Activated CD8-positive, alpha-beta memory T cell treated with anti-CD3 and anti-CD28 coated beads for 1 hour (primary cell): ENCODE measurements at places on chromosomes 3 and 15.

DNA sequence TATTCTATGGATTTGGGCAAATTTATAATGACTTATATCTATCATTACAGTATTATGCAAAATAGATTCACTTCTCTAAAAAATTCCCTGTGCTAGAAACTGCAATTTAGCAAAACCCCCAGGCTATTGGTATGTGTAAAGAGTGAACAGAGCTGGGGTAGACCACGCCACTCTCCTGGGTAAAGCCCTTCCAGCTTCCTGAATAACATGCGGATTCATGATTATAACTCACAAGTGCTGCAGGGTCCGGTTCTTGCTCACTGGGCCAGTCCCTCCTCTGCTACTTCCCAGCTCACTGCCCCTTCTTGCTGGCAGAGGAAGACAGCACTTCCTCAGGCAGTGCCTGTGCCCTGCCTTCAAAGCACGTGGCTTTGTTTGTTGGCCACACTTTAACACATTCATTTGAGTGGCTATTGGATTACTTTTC is 4.1 kb downstream of the CD80 start:
- DNase-seq = no peak

DNA sequence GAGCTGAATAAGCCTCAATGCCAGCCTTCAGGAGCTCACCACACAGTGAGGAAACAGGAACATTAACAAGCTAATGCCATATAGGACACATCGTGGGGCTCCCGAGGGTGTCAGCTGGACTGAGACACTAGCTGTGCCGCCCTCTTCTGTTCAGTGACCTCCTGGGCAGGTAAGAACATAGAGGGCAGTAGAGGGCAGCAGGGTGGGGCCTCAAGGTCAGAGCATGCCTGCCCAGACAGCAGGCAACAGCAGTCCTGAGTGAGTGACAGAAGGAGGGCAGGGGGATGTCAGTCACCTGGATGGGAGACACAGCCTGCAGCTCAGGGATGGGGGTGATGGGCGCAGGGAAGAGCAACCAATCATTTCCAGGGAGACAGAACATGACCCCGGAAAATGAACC is 15.5 kb downstream of the NTRK3 start:
- DNase-seq = no peak

DNA sequence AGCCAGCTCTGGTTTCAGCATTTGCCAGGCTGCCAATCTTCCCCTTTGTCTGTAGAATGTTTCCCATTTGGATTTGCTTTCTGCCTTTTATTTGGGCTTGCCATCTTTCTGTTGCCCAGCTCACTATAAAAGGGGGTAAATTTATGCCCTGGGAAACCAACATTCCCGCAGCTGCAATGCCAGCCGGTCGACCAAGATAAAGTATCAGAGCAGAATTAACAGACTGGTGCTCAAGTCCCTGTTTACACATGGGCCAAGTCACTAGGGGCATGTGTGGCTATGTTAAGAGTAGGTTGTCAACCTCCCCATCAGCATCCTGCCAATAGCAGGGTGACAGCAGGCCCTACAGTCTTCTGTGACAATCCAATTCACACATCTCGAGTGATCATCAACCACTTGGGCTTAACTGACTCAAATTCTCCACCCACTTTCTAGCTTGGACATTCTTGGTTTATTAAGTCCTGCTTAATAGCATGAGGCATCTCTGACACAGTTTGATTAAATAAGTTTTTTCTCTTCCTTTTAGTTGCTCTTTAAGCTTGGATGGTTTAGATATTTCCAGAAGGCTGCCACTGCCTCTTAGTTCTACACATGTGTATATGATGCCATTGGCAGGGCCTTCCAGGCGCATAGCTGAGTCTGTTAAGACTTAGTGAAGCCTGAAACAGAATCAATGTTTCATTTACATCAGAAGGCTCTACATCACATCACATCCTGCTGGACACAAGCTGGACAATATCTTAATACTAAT is 24.1 kb upstream of the VEPH1 start:
- DNase-seq = no peak

GRCh38 chr3:151226088-151226563 is 23.1 kb upstream of the GPR171 start:
- no peak for DNase-seq

- no peak for DNase-seq
Measured at GRCh38 chr15:29968099-29968894, 114.5 kb upstream of the GOLGA8J start.

GRCh38 chr15:69313432-69314000 is 14.8 kb downstream of the PAQR5 start:
- DNase-seq = no peak

DNA sequence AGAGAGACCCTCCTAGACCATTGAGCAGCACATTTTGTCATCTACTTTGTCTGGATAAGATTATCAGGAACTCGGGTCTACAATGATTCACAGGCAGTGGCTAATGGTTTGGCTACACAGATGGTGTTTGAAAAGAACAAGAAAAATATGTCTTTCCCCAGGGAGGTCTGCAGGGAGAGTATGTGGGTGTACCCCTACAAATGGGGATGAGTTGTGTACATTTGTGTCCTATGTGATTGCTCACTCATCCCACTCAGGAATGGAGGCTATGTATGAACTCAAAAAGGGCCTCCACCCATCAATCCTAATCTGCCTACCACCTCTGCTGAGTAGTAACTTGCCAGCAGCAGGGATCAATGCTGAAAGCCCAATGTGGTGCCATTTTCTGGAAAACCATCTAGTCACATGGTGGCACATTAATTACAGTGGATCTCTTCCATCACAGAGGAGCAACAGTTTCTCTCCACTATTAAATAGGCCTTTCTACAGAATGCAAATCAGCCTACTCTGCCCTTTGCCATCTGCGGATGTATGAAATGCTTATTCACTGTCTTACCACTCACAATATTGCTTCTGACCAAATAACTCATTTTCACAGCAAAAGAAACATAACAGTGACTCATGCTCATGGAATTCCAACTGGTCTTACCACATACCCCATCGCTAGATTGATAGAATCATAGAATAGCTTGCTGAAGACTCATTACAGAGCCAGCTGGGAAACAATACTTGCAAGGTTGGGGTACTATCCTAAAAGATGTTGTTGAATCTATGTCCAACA is 48.3 kb upstream of the TRIM42 start:
- no peak for DNase-seq

- DNase-seq = no peak
Measured at GRCh38 chr3:9204253-9204992, 45.0 kb downstream of the SRGAP3 start.

GRCh38 chr3:181103605-181104004 is 114.1 kb upstream of the DNAJC19 start:
- no peak for DNase-seq

- DNase-seq = no peak
Measured at GRCh38 chr3:149603126-149604074, 54.4 kb downstream of the WWTR1 start.

DNA sequence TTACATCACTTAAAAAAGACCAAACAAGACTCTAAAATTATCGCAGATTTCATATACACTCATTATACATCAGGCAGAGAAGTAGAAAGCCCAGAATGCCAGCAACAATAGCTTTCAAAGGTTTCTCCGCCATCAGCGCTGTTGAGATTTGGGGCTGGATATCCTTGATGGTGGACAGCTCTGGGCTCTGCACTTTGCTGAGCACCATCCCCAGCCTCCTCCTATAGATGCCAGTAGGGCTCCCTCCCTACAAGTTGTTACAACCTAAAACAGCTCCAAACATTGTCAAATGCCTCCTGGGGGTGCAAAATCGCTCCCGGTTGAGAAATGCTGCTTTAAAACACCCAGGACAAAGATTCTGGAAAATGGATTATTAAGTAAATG is 73.5 kb downstream of the ATP10A start:
- DNase-seq = no peak

DNA sequence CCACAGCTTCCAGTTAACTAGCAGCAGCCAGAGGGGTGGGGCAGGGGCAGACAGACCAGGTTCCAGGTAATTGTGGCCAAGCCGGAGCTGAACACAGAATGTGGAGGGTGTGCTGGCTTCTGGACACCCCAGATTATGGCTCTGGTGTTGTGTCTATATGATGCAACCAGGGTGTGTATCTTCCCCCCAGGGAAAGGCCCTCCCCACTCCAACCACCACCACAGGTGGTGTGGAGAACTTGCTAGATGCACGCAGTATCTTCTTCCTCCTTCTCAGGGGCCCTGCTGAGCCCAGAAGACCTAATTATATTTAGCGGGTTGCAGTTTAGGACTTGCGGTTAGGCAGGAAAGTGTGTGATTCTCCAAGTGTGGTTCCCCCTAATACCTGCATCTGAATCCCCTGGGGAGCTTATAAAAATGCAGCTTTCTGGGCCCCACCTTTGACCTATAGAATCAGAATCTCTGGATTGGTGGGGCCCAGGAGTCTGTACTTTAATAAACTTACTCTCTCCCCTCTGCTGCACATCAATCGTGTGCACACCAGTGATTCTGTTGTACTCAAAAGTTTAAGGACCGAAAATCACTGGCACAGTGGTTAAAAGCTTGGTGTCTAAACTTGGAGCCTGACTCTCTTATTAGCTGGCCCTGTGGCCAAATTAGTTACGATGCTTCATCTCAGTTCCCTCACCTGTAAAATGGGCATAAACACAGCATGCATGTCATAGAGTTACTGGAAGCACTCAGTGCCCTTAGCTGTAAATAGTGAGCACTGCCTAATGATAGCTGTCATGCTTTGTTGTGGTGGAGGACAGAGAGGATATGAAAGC is 379.1 kb upstream of the PROK2 start:
- DNase-seq = no peak

GRCh38 chr3:27553886-27554540 is 69.8 kb upstream of the SLC4A7 start:
- DNase-seq = no peak

DNA sequence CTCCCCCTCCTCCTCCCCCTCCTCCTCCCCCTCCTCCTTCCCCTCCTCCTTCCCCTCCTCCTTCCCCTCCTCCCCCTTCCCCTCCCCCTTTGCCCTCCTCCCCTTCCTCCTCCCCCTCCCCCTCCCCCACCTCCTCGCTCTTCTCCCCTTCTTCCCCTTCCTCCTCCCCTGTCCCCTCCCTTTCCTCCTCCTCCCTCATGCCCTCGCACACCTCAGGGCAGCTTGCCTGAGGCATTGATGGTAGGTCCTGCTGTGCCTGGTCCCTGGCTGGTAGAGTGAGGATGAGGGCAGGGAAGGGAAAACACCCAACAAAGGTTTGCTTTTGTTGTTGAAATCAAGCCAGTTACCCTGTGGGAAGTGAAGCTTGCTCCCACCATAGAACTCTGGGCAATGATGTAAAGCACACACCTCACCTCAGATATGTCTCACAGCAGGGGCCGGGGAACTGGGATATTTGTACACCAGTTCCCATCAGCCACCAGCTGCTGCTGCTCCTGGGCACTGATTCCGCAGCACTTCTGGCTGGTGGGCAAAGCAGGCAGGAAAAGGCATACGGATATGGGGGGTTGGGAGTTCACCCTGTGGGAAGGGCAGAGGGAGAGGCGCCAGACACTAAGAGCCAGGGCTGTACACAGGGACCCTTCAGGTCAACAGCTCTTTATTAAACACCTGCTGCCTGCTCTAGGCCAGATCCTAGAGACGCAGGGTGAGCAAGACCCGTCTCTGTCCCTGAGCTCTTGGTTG is 13.8 kb downstream of the ISG20 start:
- no peak for DNase-seq

- no peak for DNase-seq
Measured at GRCh38 chr3:148820361-148821245, 7.0 kb upstream of the CPB1 start.

DNA sequence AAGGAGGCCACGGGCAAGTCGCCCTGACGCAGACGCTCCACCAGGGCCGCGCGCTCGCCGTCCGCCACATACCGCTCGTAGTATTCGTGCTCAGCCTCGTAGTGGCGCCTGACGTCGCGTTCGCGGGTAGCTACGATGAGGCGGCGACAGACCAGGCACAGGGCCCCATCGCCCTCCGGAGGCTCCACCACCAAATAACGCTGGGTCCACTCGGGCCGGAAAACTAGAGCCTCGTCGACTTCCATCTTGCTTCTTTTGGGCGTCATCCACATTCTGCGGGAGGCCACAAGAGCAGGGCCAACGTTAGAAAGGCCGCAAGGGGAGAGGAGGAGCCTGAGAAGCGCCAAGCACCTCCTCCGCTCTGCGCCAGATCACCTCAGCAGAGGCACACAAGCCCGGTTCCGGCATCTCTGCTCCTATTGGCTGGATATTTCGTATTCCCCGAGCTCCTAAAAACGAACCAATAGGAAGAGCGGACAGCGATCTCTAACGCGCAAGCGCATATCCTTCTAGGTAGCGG is at the start of gene EPM2AIP1:
TSS of gene EPM2AIP1 (minus strand) at position 326 of the 520 bp plus-strand sequence. CDS start at position 272, 54 bp downstream.
- no peak for DNase-seq

- no peak for DNase-seq
Measured at GRCh38 chr15:50744601-50745000, 20.9 kb downstream of the SPPL2A start.

- no peak for DNase-seq
Measured at GRCh38 chr3:128307029-128307633, 153.8 kb downstream of the EEFSEC start.

GRCh38 chr15:93617443-93617842 is 528.4 kb upstream of the RGMA start:
- DNase-seq = no peak

GRCh38 chr3:181782306-181782954 is 70.7 kb downstream of the SOX2 start:
- no peak for DNase-seq

DNA sequence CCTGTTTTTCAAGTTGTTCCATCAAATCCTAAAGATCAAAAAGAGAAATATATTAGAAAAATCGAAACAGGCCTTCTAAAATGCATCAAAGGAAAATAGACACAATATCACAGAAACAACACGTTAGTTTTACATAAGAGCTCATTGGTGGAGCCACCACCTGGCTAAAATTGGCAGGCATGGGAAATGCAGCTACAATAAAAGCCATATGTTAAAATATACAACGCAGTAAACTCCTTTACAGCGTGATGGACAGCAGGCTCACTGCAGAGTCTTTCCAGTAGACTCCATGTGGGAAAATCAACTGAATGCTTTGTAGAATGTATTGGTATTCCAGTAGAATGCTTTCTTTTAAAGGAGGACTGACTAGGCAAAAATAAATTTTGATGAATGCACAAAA is 40.9 kb upstream of the MYO5C start:
- DNase-seq = no peak

GRCh38 chr3:134378818-134379217 is 4.6 kb upstream of the AMOTL2 start:
- DNase-seq = no peak

DNA sequence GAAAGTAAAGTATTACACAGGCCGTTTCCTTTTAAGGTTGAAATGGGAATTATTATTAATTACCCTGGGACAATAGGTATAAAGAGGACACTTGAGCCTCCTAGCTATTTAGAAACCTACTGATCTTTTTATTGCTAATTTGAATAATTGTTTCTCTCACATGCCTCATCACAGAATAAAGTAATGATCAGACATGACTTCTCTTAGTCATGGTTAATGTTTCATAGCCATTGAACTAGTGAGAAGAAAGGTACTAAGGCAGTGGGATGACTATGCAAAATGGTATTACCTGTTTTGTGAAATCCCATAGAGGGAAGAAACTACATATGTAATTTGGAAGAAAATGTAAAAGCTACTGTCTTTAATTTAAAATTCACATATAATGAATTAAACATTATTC is 85.6 kb downstream of the EPHA6 start:
- DNase-seq = no peak

GRCh38 chr3:127131424-127132170 is 61.3 kb upstream of the PRR23E start:
- no peak for DNase-seq

- no peak for DNase-seq
Measured at GRCh38 chr3:120614765-120615164, 18.6 kb downstream of the NDUFB4 start.

- no peak for DNase-seq
Measured at GRCh38 chr3:112117415-112117814, 15.6 kb downstream of the GCSAM start.

GRCh38 chr3:30457726-30458125 is 148.7 kb upstream of the TGFBR2 start:
- DNase-seq = no peak

- DNase-seq = no peak
Measured at GRCh38 chr3:22893644-22894325, 309.3 kb upstream of the UBE2E2 start.
